ENCODE measurements at places on chromosomes 5 and 9.

DNA sequence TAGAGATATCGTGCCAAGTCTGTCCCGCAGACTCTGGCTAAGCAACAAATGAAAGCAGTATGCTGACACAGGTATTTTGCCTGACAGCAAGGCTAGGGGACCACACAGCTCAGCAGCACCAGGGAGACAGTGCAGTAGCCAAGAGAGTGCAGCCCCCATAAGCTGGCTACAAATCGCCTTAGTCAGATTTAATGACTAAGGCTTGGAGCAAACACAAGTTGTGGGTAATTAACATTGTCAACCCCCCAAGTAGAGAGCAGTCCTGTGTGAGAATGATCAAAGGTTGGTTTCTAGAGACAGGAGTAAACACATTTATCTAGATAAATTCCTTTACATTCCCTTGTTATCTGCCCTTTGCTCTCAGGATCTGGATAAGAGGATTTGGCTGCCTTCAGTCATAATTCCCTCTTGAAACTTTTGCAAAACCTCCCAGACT, 1434.5 kb upstream of the CDH6 start:
- no peak for DNase-seq

DNA sequence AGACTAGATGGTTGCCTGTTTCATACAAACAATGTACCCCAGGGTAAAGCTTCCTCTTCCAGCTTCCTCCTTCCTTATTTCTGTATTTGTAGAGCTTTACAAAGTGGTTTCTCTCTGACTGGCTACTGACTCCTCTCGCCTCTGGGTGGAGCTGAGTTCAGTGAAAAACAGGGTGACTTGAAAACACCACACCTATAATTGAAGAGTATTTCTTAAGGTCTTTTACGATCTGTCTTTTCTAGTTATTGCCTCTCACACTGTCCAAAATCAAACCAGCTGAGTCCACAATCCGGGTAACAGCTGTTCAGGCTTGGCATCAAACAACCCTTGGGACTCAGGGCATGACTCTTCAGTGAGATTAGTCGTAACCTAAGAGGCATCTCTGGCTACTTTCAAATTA, 200.4 kb downstream of the ARRDC3 start:
- no peak for DNase-seq

DNA sequence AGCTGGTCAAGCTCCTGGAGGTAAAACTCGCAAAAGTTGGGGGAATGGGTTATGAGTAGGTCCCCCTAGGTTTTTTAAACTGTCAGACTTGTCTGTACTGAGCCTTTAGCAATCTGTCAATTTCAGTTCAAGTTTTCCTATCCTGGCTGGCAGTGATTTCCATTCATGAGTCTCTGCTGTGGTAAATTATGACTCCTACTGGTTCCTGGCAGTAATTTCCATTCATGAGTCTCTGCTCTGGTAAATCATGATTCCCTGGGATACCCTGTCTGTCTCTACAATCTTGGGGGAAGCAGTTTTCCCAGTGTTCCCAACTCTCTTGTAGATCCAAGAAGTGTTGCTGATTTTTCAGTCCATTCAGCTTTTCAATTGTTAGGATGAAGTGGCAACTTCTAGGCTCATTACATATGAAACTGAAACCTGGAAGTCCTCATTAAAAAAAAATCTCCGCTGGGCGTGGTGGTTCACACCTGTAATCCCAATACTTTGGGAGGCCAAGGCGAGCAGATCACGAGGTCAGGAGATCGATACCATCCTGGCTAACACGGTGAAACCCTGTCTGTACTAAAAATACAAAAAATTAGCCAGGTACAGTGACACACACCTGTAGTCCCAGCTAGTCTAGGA, 91.3 kb upstream of the GPBP1 start:
- no peak for DNase-seq

- DNase-seq: no peak
These were observed 104.8 kb downstream of the LPAR1 start for GRCh38 chr9:110933350-110934001.

- no peak for DNase-seq
These were observed 147.5 kb upstream of the ALDH1B1 start for GRCh38 chr9:38244971-38245370.

GRCh38 chr9:68552700-68553476, 12.2 kb upstream of the TMEM252 start:
- DNase-seq: no peak

DNA sequence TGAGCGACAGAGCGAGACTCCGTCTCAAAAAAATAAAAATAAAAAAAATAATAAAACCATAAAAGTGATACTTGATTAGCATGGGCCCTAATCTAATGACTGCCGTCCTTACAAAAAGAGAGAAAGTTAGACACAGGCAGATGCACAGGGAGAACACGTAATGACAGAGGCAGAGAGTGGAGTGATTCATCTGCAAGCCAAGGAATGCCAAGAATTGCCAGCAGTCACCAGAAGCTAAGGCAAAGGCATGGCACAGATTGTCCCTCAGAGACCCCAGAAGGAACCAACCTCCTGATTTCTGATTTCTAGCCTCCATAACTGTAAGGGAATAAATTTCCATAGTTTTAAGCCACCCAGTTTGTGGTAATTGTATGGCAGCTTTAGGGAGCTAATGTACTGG, 79.6 kb upstream of the FREM1 start:
- no peak for DNase-seq

- no peak for DNase-seq
These were observed 39.5 kb downstream of the PTGES start for GRCh38 chr9:129713402-129713679.

DNA sequence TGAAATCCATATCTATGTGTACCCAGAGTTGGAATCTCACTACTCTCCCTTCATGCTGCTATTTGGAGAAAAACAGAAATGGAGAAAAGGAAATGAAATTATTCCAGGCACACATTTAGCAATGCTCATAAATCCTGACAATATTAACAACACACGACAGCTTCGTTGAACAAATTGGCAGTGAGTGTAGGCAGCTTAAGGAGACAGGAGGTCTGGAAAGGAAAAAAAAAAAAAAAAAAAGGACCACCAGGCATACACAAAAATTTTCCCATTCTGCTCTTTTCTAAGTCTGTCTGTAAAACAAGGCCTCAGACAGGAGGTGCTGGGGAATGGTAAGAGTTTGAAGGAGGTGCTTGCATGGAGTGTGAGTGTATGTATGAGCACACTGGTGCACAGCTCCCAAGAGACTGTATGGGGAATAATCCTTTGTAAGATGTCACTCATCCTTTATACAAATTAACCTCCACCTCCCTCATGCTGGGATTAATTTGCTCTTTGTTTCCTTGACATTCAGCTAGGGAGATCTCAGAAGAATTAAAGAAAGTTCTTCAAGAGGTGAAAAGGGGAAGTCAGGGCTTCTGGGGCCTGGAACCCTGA, 78.9 kb downstream of the ASTN2 start:
- DNase-seq: no peak

GRCh38 chr9:9124616-9125015, 1325.0 kb upstream of the DMAC1 start:
- DNase-seq: no peak

DNA sequence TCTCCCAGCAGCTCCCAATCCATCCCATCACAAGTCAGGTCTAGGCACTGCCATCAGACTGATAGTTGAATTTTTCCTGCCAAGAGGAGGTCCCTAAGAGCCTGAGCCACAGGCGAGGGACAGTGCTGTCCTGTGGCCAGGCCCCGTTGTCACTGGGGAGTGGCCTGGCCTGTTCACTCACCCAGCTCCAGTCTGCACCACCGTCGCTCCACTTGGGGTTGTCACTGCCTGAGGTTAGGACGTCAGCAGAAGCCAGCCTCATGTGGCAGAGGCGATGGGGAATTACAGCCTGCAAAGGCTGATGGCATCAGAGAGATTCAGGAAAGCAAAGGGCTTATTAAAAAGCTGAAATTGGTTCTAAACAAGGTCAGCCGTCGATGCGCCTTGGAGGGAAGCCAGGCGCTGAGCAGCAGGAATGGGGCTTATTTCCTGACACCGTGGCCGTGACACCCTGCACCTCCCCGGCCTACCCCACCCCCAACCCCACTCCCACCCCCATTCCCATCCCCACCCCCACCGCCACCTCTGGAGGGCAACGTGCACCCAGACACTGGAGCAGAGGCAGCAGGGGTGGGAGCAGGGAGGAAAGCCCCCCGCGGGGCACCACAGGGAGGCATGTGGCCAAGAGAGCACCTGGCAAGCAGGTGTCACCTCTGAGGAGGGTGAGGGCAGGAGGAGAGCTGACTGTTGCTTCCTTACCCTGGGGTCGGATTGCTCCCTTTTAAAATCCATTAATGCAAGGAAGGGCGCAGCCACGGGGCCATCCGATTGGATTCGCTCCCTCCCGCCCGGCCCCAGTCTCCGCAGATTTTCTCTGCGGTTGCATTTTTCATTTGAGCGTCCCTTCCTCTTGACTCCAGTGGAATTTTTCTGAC, 3.1 kb upstream of the DBH start:
- peak; percentile 66 for DNase-seq

- no peak for DNase-seq
These were observed 48.5 kb downstream of the RFX3 start for GRCh38 chr9:3477236-3477834.

DNA sequence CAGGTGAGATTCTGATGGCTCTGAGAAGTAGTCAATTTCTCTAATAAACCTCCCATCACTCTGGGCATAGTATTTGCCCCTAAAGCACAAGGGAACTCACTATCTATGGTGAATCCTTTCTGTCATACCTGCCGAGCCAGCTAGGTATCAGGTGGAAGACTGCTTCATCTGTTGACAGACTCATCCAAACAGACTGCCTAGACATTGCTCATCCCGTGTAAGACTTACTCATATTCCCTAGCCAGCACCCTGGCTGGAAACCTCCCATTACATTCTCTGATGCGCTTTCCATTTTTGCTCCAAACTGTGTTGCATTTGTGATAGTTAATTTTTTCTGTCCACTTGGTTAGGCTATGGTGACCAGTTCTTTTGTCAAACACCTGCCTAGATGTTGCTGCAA, 595.9 kb downstream of the DNAH5 start:
- no peak for DNase-seq

GRCh38 chr5:149799965-149800516, 69.9 kb downstream of the PPARGC1B start:
- no peak for DNase-seq

- no peak for DNase-seq
These were observed 130.6 kb downstream of the TENT4A start for GRCh38 chr5:6843821-6844220.

GRCh38 chr9:78613006-78613405, 316.1 kb downstream of the PSAT1 start:
- no peak for DNase-seq

GRCh38 chr5:156815988-156816599, 34.0 kb upstream of the PPP1R2B start:
- DNase-seq: no peak

DNA sequence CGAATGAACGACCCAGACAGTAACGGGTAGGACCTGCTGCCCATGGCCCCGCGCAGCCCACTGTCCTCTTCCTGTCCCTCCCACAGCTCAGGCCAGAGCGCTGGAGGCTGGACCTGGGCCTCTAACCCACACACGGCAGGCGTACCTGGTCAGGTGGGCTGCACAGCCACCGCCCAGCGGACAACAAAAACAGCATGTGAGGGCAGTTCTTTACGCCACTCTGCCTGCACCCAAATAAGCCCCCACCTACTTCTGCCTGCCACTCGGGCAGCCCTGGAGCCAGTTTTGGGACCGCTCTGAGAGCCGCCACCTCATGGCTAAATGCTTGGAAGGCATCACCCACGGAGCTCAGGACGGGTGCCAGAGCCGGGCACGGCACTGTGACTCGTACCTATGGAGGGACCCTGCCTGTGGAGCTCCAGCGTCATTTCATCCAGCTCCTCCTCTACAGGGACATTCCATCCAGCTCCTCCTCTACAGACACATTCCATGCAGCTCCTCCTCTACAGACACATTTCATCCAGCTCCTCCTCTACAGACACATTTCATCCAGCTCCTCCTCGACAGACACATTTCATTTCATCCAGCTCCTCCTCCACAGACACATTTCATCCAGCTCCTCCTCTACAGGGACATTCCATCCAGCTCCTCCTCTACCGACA, 18.9 kb downstream of the CLPTM1L start:
- no peak for DNase-seq

DNA sequence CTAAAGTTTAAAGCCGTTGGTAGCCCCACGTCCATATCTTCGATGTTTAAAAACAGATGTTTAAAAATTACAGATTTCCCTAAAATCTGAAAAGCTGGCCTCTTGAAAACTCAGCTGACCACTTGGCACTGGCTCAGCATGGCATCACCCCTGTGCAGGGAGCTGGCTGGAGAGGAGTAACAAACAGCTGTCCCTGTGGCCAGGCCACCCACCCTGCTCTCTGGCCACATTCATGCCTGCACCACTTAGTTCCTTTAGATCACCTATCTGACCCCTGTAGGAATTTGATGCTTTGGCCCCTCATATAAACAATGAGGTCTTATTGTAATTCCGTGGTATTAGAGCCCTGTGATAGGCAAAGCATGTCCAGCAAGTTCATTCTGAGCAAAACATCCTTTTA, 107.5 kb downstream of the FRMD3 start:
- DNase-seq: no peak

DNA sequence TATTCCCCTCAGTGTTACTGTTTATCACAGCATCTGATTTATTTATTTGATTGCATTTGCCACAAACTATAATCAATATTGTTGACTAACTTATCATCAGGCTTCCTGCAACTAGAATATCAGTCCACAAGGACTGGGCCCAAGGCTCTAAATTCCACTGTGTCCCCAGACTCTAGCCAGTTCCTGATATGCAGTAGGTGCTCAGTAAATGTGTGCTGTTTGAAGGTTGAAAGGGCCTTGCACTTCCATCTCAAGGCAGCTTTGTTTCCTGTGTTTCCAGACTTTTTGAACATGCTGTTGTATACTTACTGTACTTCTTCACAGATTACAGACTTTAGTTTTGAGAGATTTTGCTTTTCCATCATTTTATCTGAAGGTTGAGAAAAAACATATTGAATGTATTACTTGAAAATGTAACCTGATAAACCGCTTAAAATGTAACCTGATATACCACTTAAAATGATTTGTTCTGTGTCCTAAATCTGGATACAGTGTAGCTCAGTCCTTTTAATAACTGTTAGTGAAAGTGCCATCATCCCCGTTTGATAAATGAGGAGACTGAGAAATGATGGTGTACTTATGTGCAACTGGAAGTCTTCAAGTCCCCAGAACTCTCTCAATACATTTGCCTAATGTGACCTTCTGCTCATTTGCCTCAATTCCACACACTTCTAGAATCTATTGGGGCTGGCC, 18.7 kb downstream of the KIAA1191 start:
- no peak for DNase-seq

- DNase-seq: peak; percentile 87
These were observed 11.6 kb upstream of the RAB14 start for GRCh38 chr9:121213136-121213806.

DNA sequence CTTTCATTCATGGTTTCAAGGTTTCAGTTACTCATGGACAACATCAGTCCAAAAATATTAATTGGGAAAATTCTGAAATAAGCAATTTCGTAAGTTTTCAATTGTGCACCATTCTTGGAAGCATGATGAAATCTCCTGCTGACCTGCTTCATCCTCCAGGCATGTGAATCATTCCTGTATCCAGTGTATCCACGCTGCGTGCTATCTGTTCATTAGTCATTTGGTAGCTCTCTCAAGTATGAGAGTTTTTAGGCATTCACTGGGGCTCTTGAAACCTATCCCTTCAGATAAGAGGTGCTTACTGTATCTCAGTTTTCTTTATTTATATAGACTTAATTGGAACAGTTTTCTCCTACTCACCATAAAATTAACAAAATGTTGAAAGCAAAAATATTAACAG, 293.0 kb downstream of the CDH12 start:
- no peak for DNase-seq

All from DMS153 (cell line).